ENCODE measurements at places on chromosomes 1 and 21. TPM values are rescaled to one million over a fixed set of nuclear protein-coding genes. Genes with fewer than 3 reads are reported as not detected.
A peak's percentile ranks its signal among the peaks of the same experiment; 100 is the strongest.

The ESRRG gene
- total RNA-seq = 6.9 TPM

The WNT9A gene
- 1.9 TPM for total RNA-seq

The RAB25 gene
- not detected for total RNA-seq

GRCh38 chr21:35336534-35336933 lies 287.4 kb upstream of the RUNX1 start:
- no peak for DNase-seq

DNA sequence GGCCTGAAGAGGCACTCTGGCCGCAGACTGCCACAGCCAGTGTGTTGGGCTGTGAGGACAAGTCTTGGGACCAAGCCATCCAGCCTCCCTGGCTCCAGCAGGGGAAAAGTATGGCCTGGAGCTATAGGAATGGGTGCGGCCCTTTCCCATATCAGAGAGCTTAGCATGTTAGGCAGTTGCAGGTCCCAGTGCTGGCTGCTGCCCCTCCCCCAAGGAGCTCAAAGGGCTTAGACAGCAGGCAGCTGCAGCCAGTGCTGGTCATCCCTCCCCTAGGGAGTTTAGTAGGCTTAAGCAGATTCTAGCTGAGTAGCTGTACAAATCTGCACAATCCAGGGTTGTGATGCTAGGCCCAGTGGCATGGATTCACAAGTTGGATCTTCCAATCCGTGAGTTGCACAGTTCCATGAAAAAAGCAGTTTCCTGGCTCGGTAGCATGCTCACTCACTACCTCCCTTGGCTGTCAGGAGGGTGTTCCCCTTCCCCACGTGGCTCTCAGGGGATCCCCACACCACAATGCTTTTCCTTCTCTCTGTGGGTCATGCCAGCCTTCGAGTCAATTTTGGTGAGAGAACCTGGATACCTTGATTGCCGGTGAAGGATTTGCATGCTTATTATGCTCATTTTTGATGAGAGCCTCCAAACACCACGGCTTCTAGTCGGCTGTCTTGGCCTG lies 1490.8 kb downstream of the BRINP3 start:
- no peak for DNase-seq

DNA sequence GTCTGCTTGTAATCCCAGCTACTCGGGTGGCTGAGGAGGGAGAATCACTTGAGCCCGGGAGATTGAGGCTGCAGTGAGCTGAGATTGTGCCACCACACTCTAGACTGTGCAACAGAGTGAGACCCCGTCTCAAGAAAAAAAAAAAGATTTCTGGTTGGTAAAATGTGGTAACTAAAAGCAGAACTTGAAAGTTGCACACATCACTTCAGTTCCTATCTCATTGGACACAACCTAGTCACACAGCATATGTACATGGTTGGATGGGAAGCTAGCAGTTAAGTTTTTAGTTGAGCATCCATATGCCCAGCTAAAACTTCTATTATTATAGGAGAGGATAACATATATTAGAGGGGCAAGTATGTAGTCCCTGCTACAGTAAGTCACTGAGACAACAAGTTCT lies 22.1 kb downstream of the BCAS2 start:
- DNase-seq = no peak

GRCh38 chr1:248861616-248862015 lies 2.7 kb upstream of the ZNF692 start:
- no peak for DNase-seq

- no peak for DNase-seq
Observed at GRCh38 chr1:19344372-19344810, 32.3 kb downstream of the SLC66A1 start.

DNA sequence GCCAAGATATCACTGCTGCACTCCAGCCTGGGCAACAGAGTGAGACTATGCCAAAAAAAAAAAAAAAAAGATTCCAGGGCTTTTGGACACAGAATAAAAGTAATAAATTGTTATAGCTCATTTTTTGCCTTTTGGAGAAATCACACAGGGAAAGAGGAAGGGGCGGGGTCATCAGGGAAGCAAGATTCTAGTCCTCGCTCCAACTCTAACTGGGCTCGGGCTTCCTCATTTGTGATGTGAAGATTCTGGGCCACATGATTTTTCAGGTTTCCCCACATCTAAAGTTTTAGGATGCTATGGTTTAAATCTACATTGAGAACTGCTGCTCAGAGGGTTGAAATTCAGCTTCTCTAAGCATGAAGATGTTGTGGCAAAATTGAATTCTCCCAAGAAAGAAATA lies 179.3 kb upstream of the PLXNA2 start:
- no peak for DNase-seq

GRCh38 chr1:17994046-17994445 lies 113.6 kb upstream of the IGSF21 start:
- DNase-seq = no peak

GRCh38 chr1:167617153-167618147 lies 12.6 kb upstream of the RCSD1 start:
- no peak for DNase-seq

DNA sequence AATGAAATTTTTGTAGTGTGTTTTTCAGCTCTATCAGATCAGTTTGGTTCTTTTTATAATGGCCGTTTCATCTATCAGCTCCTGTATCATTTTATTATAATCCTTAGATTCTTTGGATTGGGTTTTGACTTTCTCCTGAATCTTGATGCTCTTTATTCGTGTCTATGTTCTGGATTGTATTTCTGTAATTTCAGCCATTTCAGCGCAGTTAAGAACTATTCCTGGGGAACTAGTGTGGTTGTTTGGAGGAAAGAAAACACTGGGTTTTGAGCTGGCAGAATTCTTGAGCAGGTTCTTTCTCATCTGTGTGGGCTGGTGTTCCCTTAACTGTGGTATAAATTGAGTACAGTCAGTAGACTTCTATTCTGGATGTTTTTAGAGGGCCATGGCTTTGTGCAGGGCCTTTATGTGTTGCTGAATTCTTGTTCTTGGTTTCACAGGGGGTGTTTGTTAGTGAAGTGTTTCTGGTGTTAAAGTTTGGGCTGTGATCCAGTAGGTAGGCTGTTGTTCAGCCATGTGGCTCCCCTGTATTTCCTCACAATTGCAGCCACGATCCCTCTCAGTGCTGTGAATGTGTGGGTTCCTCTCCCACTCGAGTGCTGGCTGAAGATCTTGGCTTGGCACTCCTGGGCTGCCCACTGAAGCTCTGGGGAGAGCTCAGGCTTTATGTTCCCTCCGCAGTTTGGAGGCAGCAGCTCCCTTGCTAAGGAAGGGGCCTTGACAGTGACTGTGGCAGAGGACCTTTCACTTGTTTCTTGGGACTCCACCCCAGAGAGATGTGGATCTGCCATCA lies 56.0 kb upstream of the CCDC190 start:
- peak; percentile 59 for DNase-seq

GRCh38 chr1:30384286-30385245 lies 338.8 kb downstream of the MATN1 start:
- DNase-seq = no peak

DNA sequence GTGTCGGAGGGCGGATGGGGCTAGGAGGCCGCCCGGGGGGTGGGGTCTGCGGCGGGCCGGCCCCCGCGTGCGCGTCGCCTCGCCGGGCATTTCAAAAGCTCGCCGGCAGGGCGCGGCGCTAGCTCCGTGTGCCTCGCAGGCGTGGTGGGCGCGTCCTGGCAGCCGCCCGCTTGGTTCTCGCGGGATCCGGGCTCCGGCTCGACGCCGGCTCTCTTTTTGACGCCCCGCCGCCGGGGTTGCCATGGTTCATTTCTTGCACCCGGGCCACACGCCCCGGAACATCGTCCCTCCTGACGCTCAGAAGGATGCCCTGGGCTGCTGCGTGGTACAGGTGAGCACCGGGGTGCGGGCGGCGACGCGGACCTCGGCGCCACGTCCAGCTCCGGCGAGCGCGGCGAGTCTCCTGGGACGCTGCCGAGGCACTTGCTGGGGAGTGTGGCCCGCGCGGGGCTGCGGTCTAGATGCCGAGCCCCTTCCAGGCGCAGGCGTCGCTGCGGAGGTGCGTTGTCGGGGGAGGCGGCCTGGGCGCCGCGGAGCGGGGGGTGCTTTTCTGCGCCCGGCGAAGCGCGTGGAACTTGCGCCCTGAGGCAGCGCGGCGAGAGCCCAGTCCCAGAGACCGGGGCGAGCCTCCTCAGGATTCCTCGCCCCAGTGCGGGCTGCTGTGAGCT lies at the start of gene ZYG11A:
ZYG11A (plus strand) TSS at position 118 of the 668 bp plus-strand sequence; CDS start at position 242, 124 bp downstream.
- DNase-seq = no peak

DNA sequence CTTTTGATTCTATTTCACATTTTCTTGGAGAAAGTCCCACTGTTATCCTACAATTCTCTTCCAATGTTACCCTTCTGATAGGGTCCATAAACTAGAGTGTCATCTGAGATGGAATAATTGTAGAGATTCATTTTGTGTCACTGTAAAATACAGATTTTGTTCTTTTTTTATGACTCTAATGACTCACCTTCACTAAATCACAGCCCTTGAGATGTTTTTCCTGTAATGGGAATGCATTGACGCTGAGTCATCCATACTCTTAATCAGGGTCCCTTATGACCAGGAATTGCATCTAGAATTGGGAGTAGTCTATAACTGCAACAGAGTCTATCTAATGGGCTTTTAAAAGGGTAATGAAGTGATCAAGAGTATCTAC lies 315.5 kb downstream of the TGFB2 start:
- DNase-seq = no peak

- no peak for DNase-seq
Observed at GRCh38 chr21:34724131-34724856, 55.5 kb downstream of the CLIC6 start.

GRCh38 chr21:43203591-43203990 lies 34.8 kb downstream of the CRYAA start:
- no peak for DNase-seq

DNA sequence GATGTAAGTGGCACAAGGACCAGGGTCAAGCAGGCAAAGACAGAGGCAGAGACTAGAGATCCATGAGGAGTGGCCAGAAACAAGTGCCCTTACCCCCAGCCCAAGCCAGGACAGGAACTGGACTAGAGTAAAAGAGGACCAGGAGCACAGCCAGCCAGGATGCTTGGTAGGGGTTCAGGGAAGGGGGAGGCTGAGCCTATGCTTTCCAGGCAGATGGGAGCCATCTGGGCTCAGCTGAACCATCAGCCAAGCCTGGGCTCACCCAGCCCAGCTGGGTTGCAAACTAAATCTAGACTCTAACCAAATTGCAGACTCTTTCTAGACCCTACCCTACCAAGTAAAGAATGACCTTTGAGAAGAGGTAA lies 15.2 kb downstream of the PDZK1IP1 start:
- no peak for DNase-seq

DNA sequence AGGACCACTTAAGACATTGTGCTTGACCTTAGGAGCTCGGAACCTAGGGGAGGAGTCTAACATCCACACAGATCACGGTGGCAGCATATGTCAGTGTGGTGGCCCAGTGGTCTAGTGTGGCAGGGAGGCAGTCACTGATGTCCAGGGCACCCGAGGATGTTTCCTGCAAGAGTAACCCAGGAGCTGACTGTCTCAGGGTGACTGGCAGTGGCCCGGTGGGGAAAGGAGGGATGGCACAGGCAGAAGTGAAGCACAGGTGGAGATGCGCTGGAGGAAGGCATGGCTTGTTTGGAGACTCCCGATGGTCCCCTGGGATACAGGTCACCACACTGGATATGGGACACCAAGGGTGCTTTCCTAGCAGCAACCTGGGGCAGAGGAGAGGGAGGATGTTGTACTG lies 16.3 kb downstream of the CHIT1 start:
- no peak for DNase-seq

Data from occipital lobe (tissue), 3 donors.